ENCODE measurements at places on chromosomes 16 and 17. TPM values are rescaled to one million over a fixed set of nuclear protein-coding genes. Genes with fewer than 3 reads are reported as not detected.
A peak's percentile ranks its signal among the peaks of the same experiment; 100 is the strongest.

Gene EFCAB5
- total RNA-seq = 1.1 TPM

Gene TMEM100
- total RNA-seq = 6.7 TPM

Gene C17orf113
- total RNA-seq = 0.32 TPM

DNA sequence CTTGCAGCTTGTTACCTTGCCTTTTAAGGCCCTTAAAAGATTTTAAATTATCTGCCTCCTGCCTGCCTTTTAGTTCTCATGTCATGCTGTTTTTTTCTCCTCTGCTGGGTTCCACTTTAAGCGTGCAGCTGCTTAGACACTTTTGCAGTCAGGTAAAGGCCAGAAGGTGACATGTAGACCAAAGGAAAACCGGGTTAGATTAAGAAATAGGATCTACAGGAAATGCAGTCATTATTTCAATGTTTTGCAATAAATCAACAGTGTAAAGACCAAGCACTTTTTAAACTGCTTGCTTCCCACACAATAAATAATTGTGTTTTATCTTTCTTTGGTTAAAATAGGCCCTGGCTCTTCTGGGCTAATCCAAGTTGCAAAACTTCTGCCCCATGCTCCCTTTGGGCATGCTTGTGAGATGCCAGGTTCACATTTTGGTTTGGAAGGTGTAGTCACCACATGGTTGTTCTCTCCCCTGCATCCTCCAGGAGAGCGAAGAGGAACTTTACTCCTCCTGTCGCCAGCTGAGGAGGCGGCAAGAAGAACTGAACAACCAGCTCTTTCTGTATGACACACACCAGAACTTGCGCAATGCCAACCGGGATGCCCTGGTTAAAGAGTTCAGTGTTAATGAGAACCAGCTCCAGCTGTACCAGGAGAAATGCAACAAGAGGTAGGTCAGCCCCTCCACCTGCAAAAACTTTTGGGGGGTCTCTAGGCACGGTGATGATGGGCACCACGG lies 54.9 kb downstream of the SDR42E1 start:
- DNase-seq = no peak

- DNase-seq = no peak
Observed at GRCh38 chr16:67807148-67807682, 526 bp downstream of the TSNAXIP1 start.

GRCh38 chr16:25950586-25951281 lies 259.0 kb downstream of the HS3ST4 start:
- no peak for DNase-seq

GRCh38 chr17:80753685-80754345 lies 209.2 kb downstream of the RPTOR start:
- DNase-seq = no peak

GRCh38 chr16:88784074-88784855 lies 755 bp downstream of the PIEZO1 start:
- DNase-seq = peak; percentile 91

GRCh38 chr16:53503991-53504663 lies 1.1 kb upstream of the AKTIP start:
- DNase-seq = peak; percentile 84

GRCh38 chr16:78102865-78103264 lies 3.4 kb downstream of the WWOX start:
- no peak for DNase-seq

Gene KRT40
- total RNA-seq = not detected

Gene EME2
- 15.8 TPM for total RNA-seq

Gene SRL
- 2.3 TPM for total RNA-seq

Gene CCDC57
- total RNA-seq = 31.2 TPM

DNA sequence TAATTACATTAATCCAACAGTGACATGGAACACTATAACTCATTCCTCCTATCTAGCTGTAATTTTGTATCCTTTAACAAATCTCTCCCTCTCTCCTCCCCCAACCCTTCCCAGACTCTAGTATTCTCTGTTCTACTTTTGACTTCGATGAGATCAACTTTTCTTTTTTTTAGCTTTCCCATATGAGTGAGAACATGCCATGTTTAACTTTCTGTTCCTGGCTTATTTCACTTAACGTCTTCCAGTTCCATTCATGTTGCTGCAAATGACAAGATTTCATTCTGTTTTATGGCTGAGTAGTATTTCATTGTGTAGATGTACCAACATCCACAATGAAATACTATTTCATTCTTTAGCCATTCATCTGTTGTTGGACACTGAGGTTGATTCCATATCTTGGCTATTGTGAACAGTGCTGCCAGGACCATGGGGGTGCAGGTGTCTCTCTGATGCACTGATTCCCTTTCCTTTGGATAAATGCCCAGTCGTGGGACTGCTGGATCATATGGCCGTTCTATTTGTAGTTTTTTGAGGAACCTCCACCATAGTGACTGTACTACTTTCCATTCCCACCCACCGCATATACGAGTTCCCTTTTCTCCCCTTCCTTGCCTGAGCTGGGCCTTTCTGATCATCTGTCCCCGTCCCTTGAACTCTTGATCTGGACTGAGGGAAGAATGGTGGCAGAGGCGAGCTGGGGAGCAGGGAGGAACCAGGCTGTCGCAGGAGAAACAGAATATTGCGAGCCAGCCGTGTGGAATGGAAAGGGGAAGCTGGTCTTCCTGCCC lies 7.7 kb upstream of the CEP295NL start:
- no peak for DNase-seq

- DNase-seq = no peak
Observed at GRCh38 chr17:51322390-51323029, 62.2 kb downstream of the UTP18 start.

DNA sequence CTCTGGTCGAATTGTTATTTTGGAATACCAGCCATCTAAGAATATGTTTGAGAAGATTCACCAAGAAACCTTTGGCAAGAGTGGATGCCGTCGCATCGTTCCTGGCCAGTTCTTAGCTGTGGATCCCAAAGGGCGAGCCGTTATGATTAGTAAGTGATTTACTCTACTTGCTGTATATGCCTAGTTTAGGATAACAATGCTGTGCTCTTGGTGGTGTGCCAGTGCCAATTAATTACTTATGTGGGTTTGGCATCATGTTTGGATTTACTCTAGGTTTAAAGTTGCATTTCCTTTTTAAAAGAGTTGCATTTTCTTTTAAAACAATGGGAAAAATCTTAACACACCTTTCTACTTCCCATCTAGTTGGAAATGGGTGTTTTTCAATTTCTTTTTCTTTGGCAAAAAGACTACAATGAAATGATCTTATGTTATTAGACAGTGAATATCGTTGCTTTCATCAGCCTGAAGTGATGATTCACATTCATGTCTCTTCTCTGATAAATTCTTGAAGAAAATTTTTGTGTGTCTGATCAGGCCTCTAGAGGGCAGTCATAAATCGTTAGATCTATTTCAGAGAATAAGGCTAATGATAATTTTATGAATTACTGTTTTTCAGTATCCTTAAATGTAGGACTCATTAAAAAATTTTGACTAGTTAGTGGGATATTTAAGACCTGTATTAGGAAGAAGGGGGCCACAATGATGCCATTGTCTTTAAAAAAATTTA lies 5.6 kb downstream of the SF3B3 start:
- no peak for DNase-seq

DNA sequence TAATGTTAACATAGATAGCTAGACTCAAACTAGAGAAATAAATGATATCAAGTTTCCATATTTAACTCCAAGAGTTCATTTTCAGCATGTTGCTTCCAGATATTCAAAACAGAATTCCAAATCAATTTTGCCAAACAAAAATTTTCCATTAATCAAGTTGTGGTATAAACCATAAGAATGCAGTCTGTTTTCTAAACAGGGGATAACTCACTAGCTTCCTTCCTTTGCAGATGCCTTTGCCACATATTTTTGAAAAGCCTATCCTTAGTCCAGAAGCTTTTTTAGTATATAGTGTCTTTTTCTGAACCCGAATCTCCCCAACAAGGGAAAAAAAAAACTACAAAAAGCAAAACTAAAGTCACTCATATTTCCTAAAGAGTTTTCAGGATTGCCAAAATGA lies 61.5 kb downstream of the HELZ start:
- DNase-seq = no peak

- DNase-seq = no peak
Observed at GRCh38 chr17:68255151-68255550, 7.3 kb downstream of the AMZ2 start.

- no peak for DNase-seq
Observed at GRCh38 chr17:78242024-78242742, 10.8 kb downstream of the TMEM235 start.

Gene FBXW10B
- 0.58 TPM for total RNA-seq

Gene PRAC1
- total RNA-seq = not detected

DNA sequence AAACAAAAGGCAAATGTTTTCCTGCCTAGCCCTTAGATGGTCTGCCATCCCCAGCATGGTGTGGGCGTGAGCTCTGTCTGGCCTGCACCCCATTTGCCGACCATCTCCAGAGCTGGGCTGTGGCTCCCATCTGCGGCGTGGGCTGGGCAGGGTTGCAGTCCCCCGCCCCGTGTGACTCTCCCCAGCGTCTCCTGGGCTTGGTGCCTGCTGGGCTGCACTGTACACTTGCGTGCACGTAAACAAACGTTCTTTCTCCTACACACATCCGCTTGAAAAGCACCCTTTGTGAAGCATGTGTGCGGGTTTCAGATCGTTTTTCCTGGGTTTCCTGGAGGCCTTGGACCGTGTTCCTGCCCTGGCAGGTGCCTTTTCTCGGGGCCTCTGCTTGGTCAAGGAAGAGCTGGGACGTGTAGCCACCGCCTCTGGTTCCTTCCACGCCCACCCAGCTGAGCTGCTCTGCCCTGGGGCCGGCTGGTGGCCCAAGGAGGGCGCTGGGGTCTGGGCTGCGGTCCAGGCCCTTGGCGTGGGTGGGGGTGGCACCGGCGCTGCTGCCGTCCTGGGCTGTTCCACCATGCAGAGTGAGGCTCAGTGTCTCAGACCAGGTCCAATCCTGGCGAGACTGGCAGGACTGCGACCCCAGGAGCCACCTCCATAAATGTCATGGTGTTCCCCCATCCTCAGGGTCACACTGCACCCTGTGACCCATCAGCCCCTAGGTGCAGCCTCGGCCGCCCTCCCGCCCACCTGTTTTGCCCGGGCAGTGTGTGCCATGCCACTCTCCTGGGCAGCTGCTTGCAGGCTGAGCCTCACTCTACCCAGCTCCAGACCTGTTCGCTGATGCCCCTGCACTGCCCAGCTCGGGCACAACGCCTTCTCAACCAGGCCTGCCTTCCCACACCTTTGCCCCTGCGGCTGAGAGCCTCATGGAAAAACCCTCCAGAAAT lies 9.9 kb upstream of the BAIAP3 start:
- no peak for DNase-seq

Gene AANAT
- total RNA-seq = not detected

DNA sequence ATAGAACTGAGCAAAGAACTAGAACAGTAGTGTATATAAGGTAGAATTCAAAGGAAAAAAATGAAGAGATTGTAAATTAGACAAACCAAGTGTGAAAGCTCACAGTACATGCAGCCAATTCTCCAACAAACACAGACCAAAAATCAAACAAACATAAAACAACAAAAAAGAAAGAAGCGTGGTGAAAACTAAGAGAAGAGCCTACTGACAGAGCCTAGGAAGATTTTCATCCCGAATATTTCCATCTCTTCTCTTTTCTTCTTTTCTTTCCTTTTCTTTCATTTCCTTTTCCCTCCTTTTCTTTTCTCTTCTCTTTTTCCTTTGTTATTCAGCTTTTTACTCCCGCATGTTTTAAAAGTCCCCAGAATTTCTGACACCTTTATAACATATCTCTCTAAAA lies 1103.6 kb downstream of the CDH8 start:
- no peak for DNase-seq

Gene GNG13
- not detected for total RNA-seq

DNA sequence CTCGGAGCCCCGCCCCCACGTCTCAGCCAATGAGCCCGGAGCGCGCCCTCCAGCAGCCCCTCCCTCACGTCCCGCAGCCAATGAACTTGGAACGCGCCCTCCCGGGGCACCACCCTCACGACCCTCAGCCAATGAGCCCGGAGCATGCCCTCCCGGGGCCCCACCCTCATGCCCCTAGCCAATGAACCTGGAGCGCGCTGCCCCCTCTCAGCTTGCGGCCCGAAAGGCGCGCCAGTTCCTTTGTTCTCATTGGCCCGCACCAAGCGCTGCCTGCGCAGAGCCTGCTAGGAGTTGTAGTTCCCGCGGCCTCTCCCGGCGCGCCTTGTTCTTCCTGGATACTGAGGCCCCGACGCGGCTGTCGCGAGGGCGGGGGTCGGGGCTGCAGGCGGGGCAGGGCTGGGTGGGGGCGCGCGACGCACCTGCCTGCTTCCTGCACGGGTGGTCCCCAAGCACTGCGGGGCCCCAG lies at the start of gene LRRC45:
Gene LRRC45 (plus strand): TSS at position 325 of the 466 bp plus-strand sequence. CDS start 339 bp downstream, outside the sequence.
- peak; percentile 100 for DNase-seq

GRCh38 chr17:49512296-49513043 lies 17.4 kb downstream of the NGFR start:
- DNase-seq = peak; percentile 67

Gene TBC1D3C
- not detected for total RNA-seq

DNA sequence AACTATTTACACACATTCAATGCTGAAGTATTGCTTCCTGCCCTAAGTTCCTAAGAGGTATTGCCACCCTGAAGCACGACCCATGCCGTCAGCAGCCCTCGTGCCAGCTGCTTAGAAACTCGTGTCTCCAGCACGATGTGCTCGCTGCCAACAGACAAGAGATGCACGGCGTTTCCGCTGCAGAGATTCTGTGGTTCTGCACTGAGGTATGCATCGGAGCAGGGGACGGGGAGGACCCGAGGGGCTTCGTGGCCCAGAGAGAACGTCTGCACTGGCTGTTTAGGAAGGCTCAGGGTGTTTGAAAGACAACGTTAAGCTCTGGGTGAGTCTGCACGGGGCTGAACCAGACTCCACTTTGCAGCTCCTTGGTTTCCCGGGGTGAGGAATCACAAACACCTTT lies 82.7 kb upstream of the CREBBP start:
- DNase-seq = no peak

- no peak for DNase-seq
Observed at GRCh38 chr17:69111794-69112193, 29.9 kb downstream of the ABCA6 start.
